Eye (tissue), 1 donor: ENCODE measurements at places on chromosomes 13 and 19.

DNA sequence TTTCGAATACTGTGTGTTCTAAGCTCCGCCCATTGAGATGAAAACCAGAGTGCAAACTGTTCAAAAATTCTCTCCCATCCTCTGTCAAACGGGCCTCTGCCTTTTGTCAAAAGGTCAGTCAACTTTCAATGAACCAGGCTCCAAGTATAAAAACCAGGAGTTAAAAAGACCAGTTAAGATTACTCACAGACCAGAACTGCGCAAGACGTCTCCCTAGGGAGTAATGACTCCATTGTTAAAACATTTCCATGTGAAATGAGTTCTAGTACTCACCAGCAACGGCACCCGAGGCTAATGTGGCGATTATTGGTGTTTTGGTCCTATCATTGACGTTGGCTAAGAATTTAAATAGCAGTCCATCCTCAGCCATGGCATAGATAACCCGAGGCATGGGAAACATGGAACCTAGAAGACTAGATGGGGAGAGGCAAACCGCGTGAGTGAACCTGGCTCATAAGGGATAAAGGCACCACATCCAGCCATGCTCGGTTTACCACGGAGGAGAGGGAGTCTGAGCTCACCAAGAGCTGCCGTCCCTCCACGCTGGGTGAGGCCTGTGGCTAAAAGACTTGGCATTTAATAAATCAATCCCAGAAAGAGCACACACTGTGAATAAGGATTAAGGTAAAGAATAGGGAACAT, 73.3 kb downstream of the SLC7A1 start:
- DNase-seq: no peak

- no peak for DNase-seq
Observed at GRCh38 chr13:95292622-95293021, 8.6 kb downstream of the ABCC4 start.

DNA sequence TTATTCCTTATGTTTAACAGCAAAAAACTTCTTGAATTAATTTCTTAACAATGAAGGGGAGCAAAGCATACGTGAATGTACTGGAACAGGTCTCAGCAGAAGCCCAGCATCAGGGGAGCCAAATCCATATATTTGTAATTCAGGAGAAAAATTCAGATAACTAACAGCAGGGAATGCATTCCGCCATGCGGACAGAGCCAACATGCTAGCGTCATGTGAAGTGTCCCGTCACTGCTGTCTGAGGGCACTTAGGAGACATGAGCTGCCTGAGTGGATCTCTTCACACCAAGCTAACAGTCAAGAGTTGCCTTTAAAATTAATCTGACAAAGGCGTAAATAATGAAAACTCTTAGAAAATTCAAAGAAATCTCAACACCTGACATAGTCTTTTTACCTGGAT, 6.4 kb downstream of the AMER2 start:
- DNase-seq: peak; percentile 71

GRCh38 chr19:11322269-11323024, 17.0 kb downstream of the RAB3D start:
- no peak for DNase-seq

- peak; percentile 92 for DNase-seq
Observed at GRCh38 chr19:1266916-1267476, 2.1 kb upstream of the CIRBP start.

GRCh38 chr13:30145709-30146367, 161.5 kb downstream of the KATNAL1 start:
- DNase-seq: no peak

GRCh38 chr19:28475525-28475924, 737.4 kb downstream of the UQCRFS1 start:
- DNase-seq: no peak

DNA sequence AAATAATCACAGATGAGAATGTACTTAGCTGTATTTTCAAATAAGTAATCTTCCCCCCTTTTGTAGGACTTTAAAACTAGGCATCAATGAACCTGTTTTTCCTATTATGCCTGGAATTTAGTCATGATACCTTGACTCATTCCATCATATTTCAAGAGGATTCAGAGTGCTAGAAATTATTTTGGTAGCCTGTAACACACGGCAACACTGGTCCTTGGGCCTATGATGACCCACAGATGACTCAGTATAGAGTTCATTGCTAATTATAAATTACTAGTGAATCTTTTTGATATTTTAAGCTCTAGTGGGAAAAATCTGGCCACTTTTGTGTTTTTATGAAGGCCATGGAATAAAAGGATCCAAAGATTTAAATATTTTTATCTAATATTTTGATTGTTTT, 26.0 kb upstream of the GARRE1 start:
- DNase-seq: no peak

- no peak for DNase-seq
Observed at GRCh38 chr13:29532821-29533220, 62.7 kb downstream of the SLC7A1 start.

GRCh38 chr19:34257559-34257924, 3.2 kb downstream of the GARRE1 start:
- no peak for DNase-seq

DNA sequence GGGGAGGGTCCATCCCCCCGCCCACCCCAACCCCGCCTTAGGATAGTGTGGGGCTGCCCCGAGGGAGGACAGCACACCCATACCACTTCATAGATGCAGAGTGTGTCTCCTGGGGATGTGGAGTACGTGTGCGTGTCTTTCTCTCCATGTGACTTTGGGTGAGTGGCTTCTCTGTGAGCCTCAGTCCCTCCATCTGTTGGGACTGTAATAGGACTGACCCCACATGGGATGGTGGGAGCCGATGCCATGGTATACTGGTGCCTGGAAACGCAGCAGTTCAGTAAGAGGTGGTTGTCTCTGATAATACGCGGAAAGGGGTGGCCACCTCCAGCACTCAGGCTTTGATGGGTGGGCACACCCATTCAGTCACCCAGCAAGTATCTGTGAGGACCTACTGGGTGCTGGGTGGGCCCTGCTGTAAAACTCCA, 816 bp upstream of the PRKD2 start:
- DNase-seq: no peak

- DNase-seq: no peak
Observed at GRCh38 chr19:55442372-55442961, 633 bp downstream of the SHISA7 start.

GRCh38 chr13:96816261-96816660, 178.0 kb downstream of the OXGR1 start:
- no peak for DNase-seq

GRCh38 chr19:46481223-46481848, 10.0 kb upstream of the PNMA8A start:
- DNase-seq: peak; percentile 69

DNA sequence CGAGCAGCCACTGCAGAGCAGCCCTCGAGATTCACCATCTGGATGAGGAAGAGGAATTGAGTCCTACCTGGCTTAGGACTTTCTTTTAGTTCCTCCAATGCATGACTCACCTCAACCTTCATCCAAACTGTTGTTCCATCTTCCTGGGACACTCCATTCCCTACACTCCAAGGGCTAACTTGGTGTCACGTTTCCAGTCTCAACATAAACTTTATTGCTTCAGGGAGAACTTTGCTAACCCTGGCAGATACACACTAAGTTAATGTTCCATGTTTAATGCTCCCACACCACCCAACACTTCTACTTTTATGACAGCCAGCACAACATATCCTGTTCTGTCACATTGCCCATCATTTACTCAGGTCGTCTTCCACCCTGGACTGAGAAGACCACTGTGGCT, 164.4 kb downstream of the RBM26 start:
- no peak for DNase-seq

- peak; percentile 83 for DNase-seq
Observed at GRCh38 chr19:917323-918151, at the start of gene KISS1R. TSS of gene KISS1R (plus strand) at chr19:917333. CDS start at chr19:917503, 170 bp downstream.

DNA sequence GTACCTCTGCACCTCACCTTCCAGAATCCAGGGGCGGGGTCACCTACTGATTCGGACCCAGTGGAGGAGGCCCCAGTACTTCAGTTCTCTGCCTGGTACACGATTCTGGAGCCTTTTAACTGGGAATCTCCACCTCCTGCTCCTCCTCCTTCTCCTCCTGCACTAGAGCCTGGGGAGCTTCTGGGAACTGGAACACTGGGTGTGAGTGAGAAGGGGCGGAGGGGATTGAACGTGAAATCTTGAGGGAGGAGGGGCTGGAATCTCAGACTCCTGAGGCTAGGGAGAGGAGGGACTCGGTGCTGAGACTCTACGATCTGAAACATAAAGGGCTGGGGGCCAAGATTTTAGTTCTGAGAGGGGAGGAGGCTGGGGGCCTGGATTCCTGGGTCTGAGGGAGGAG, at the start of gene KLK8:
Gene KLK8 (minus strand): TSS at position 90 of the 400 bp plus-strand sequence. CDS start 437 bp downstream, outside the sequence.
- no peak for DNase-seq

GRCh38 chr19:38928391-38929001, 2.1 kb downstream of the SARS2 start:
- no peak for DNase-seq

- DNase-seq: no peak
Observed at GRCh38 chr13:52787235-52787634, 47.6 kb upstream of the CNMD start.

DNA sequence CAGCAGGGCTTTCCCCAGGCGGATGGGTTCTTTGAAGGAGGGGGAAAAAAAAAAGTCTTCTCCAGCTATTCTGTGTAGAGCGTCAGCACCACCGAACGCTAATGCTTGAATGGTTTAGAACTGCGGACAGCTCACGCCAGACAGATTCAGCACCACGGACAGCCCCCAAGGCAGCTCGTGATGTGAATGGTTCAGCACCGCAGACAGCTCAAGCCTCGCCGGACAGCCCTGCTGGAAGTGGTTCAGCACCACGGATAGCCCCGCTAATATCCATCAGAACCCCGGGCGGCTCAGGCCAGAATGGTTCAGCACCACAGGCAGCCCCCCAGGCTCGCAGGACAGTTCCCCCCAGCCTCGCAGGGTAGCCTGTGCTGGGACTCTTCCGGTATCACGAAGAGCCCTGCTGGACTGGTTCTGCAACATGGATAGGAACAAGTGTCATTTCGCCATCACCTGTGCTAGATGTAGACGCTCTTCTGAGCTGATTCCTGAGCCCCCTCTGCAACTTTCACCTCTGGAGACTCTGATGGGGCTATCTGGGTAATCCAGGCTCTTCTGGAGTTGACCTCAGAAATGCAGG, 4.9 kb upstream of the SMIM17 start:
- DNase-seq: peak; percentile 96

GRCh38 chr13:80884056-80884785, 543.3 kb upstream of the SPRY2 start:
- no peak for DNase-seq

- peak; percentile 87 for DNase-seq
Observed at GRCh38 chr19:34220472-34221063, 33.8 kb upstream of the GARRE1 start.

GRCh38 chr19:35445826-35446593, 2.0 kb upstream of the FFAR2 start:
- DNase-seq: no peak

DNA sequence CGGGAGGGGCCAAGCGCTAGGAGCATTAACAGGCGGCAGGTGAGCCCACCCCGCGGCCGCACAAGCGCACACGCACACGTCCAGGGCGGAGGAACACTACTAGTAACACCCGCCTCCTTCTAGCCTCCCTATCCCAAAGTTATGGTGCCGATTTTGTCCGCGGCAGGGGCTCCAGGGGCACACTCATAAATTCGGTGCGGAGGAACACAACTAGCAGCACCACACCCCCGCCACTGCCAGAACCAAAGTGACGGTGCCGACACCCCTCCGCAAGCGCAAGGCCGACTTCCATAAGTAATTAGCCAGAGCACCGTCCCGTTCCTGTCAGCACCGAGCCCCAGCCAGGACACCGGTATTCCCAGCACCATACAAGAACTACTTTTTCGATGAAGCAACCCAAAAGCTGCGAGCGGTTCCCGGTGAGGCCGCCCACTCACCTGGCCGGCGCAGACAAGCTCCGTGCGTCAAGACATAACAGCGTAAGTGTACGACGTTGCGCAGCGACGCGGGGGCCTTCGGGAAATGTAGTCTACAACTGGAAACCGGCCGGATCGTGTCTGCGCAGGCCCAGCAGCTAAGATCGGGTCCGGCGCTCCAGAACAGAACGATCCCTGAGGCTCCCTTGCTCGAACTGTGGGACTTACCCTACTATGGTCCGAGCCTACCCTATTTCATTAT, at the start of the genes ZNF540 and ZNF571:
Gene ZNF540 (plus strand): TSS at position 573 of the 678 bp plus-strand sequence. CDS start 3,572 bp downstream, outside the sequence.
Gene ZNF571 (minus strand): TSS at position 489 of the 678 bp plus-strand sequence. CDS start 8,116 bp downstream, outside the sequence.
- peak; percentile 98 for DNase-seq

DNA sequence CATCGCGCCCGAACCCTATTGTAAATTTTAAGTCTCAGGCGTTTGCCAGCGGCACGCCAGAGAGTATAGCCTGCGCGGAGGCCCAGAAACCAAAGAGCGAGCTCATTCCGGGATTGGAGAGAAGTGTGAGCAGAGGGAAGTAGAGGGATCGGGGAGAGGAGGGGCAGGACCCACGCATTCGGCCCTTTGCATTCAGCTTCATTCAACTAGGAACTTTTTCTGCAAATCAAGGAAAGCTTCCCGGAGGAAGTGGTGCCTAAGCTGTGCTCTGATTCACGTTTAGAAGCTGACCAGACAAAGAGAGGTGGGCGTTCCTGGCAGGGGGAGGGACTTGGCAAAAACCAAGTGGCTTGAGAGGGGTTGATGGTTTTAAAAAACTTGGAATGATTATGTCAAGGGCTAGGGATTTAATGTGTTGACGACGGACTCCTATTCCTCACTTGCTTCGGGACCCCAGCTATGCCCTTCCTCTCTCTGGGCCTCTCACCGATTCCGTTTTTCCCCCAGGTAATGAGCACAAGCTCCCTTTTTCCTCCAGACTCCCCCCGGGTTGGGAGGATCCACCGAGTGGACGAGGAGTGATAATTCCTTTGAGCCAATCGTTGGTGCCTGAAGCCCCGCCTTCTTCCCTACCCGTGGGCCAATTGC, 811 bp upstream of the PRMT1 start:
- no peak for DNase-seq

DNA sequence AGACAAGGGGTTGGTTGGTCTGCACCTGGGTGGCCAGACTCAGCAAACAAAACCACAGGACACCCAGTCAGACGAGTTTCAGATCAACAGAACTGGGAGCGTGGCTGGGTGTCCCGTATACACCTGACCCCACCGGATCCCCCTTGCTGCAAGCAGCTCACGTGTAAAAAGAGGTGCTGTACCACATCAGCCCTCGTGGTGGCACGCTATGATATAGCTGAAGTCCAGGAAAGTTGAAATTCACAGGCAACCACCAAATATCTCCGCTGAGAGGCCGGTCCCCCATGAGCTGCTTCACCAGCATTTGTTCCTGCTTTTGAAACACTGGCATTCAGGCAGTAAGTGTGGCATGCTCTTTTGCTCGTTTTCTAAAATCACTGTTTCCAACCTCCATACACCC, 92.3 kb downstream of the TUBA3C start:
- DNase-seq: no peak

GRCh38 chr13:113805431-113806103, 46.5 kb downstream of the TMEM255B start:
- DNase-seq: no peak

- no peak for DNase-seq
Observed at GRCh38 chr19:1311543-1312091, 25.9 kb downstream of the EFNA2 start.

- no peak for DNase-seq
Observed at GRCh38 chr13:40549500-40550094, 116.8 kb downstream of the FOXO1 start.

GRCh38 chr13:85590231-85590931, 208.8 kb downstream of the SLITRK6 start:
- no peak for DNase-seq

DNA sequence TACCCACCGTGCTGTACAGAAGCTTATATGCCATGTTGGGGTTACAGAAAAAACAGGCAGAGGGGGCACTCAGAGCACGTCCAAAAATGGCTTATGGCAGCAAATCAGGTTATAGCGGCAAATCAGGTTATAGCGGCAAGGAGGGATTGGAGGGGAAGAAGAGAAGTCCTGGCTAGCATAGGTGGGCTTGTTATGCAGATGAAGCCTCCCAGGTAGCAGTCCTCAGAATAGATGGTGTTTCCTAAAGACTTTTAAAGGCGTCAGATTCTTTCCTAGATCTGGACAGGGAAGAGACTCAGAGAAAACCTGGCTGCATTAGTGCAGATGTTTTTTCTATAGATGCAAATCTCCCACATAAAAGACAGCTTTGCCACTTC, 19.8 kb upstream of the PLEKHF1 start:
- no peak for DNase-seq
